ENCODE measurements at places on chromosomes 11 and 22.

DNA sequence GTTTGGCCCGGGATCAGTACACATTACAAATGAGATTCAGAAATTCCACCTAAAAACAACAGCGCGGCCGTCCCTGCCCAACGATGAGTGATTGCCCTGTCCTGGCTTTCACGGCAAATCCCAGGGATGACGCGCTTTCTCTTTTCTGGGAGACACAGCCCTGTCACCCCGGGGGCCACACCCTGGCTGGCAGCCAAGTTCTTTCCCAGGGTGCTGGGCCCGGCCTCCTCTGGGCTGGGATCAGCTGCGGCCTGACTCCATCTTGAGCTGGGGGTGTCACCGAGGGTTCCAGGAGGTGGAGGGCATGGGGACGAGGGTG lies 82.7 kb downstream of the FBLN1 start:
- DNase-seq: no peak

- DNase-seq: no peak
Observed at GRCh38 chr11:43576803-43577521, 103.6 kb upstream of the HSD17B12 start.

- DNase-seq: no peak
Observed at GRCh38 chr22:40635043-40635939, 1.2 kb downstream of the MRTFA start.

DNA sequence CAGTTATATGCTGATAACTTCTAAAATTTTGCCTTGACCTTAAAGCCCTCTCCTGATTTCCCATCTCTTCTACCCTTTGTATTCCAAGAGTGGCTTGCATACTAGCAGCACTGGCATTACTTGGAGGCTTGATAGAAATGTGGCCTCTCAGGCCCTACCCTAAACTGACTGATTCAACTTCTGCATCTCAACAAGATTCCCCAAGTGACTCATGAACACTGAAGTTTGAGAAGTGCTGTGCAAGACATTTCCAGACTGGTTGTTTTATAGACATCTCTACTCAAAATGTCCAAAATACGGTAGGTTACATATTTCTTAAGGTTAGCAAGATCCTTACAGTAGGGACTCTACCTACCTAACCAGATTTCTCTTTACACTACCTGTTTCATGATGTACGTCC lies 48.6 kb downstream of the SESN3 start:
- no peak for DNase-seq

- no peak for DNase-seq
Observed at GRCh38 chr11:12430351-12430750, 53.0 kb downstream of the PARVA start.
